Breast epithelium (tissue), 4 donors: ENCODE measurements at places on chromosomes 3 and 15. TPM values are rescaled to one million over a fixed set of nuclear protein-coding genes. Genes with fewer than 3 reads are reported as not detected.
A peak's percentile ranks its signal among the peaks of the same experiment; 100 is the strongest.

DNA sequence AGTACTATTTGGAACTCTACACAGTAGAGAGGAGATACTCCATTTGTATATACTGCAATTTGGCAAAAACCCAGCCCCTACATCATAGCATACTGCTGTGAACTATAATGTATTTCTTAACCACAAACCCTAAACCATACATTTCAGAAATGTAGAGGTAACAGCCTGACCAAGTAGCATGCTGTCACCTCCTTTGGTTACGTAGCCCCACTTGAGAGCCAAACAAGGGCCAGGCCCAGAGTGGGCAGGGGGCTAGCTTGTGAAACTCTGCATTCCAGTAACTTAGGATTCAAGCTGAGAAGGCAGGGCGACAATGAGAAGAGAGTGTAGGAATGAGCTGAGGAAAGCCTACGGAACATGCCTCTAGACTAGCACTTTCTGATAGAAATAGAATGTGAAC is 135.8 kb downstream of the GREM1 start:
- DNase-seq, result no peak
- no peaks in the 10 kb centered on the region for H3K4me1 ChIP-seq
- H3K27ac ChIP-seq, result no peak overlapping the region
- H3K27me3 ChIP-seq, result no peaks in the 10 kb centered on the region
- no peak overlapping the region for H3K4me3 ChIP-seq
- H3K36me3 ChIP-seq, result no peaks in the 10 kb centered on the region

- H3K36me3 ChIP-seq, result no peaks in the 10 kb centered on the region
- no peak overlapping the region for H3K27ac ChIP-seq
- H3K4me1 ChIP-seq, result no peaks in the 10 kb centered on the region
- H3K4me3 ChIP-seq, result no peak overlapping the region
Measured at GRCh38 chr15:81152339-81152738, 18.3 kb downstream of the CFAP161 start.

DNA sequence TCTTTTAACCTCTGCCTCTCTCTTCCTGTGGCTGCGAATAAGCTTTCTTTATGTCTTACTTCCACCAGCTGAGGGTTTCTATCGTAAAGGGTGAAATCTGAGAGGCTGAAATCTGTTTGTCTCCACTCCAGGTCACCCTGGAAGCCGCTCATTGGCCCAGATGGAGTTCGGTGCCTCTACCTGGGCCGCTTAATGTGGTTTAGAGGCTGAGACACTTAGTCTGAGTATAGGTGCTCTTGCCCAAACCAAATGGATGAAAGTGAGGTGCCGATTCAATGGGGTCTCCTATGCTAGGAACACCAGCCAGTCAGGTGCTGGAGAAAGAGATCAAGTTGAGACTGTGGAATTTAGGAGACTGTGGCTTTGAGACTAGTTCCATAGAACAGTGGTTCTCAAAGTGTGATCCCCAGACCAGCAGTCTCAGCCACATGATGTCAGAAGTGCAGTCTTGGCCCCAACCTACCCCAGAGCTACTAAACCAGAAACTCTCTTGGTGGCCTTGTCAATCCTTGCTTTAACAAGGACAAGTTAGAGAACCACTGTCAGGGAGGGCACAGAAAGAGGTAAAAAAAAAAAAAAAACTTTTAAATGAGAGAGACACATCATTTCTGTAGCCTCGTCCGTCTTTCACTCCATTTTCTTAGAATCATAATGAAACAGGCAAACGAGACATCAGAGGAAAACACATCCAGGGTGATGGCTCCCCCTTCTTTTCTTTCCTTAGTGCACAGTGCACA is 54.9 kb upstream of the CCR2 start:
- no peaks in the 10 kb centered on the region for H3K4me1 ChIP-seq
- H3K36me3 ChIP-seq, result no peaks in the 10 kb centered on the region
- DNase-seq, result no peak
- H3K4me3 ChIP-seq, result no peak overlapping the region
- H3K27me3 ChIP-seq, result no peaks in the 10 kb centered on the region

DNA sequence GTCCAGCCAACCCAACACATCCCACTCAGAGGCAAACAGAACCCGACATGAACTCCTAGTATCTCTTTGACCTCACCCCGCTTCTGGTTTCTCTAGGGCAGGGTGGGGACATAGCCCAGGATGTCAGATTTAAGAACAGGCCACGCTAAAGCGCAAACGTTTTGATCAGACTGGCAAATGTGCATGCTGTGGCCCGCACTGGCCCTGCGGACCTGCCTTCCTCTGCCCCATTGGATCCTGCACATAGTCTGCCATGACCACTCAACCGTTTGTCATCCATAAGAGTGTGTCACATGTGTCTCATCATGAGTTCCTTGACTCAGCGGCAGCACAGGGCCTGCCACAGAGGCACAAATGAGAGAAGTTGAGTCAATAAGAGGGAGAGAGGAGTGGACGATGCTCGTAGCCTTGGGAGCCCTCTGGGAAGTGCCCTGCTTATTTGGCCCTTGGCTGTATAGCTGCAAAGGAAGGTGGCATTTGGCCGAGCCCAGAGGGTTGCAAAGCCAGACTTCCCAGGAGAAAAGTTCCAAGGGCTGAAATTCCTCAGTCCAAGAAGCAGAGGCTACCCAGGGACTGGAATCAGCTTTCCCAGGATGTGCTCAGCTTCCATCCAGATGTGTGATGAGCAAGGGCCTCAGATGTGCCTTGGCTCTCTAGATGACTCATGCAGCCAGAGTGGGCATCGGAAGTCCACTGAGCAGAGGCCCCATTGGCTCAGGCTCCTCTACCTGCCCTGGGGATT is 55.5 kb upstream of the SLCO2A1 start:
- H3K4me1 ChIP-seq, result no peaks in the 10 kb centered on the region
- H3K27ac ChIP-seq, result no peak overlapping the region
- no peaks in the 10 kb centered on the region for H3K36me3 ChIP-seq
- no peak overlapping the region for H3K4me3 ChIP-seq
- no peaks in the 10 kb centered on the region for H3K27me3 ChIP-seq

DNA sequence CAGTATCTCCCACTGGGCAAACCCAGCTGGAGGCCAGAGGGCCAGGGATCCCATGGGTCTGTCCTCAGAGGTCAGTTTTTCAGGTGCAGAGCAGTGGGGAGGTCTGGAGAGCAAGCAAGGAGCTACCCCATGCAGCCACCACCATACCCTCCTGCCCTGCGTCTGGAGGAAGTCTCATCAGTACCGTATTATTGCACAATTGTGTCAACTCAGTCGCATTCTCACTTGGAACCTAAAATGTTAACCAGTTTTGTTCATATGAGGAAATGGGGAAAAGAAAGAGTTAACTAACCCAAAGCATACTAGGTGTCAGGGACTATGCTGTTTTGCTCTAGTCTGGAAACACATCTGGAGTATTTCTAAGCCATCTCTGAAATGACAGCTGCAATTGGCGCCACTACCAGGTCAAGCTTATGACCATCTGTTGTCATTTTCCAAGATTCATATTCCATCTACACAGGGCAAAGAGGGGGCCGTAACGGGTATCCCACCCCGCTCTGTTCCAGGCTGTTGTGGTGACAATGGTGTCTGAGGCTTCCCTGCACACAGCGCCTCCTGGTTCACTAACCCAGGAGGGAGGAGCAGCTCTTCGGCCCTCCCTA is 16.9 kb upstream of the APBA2 start:
- no peak overlapping the region for H3K4me3 ChIP-seq
- H3K27ac ChIP-seq, result no peak overlapping the region
- H3K36me3 ChIP-seq, result no peaks in the 10 kb centered on the region
- H3K4me1 ChIP-seq, result no peaks in the 10 kb centered on the region

- H3K4me1 ChIP-seq, result no peaks in the 10 kb centered on the region
- H3K36me3 ChIP-seq, result no peaks in the 10 kb centered on the region
- H3K27ac ChIP-seq, result no peak overlapping the region
- no peaks in the 10 kb centered on the region for H3K27me3 ChIP-seq
Measured at GRCh38 chr15:63456258-63456657, 48.1 kb upstream of the USP3 start.

- H3K4me1 ChIP-seq, result no peaks in the 10 kb centered on the region
- no peak overlapping the region for H3K27ac ChIP-seq
- H3K4me3 ChIP-seq, result no peak overlapping the region
- DNase-seq, result no peak
- H3K27me3 ChIP-seq, result no peaks in the 10 kb centered on the region
Measured at GRCh38 chr3:135141160-135141559, 346.1 kb downstream of the EPHB1 start.

IL16 gene
- total RNA-seq, result 11.1 TPM

ZNF774 gene
- 4.6 TPM for total RNA-seq

FBLN2 gene
- 43.5 TPM for total RNA-seq

DNA sequence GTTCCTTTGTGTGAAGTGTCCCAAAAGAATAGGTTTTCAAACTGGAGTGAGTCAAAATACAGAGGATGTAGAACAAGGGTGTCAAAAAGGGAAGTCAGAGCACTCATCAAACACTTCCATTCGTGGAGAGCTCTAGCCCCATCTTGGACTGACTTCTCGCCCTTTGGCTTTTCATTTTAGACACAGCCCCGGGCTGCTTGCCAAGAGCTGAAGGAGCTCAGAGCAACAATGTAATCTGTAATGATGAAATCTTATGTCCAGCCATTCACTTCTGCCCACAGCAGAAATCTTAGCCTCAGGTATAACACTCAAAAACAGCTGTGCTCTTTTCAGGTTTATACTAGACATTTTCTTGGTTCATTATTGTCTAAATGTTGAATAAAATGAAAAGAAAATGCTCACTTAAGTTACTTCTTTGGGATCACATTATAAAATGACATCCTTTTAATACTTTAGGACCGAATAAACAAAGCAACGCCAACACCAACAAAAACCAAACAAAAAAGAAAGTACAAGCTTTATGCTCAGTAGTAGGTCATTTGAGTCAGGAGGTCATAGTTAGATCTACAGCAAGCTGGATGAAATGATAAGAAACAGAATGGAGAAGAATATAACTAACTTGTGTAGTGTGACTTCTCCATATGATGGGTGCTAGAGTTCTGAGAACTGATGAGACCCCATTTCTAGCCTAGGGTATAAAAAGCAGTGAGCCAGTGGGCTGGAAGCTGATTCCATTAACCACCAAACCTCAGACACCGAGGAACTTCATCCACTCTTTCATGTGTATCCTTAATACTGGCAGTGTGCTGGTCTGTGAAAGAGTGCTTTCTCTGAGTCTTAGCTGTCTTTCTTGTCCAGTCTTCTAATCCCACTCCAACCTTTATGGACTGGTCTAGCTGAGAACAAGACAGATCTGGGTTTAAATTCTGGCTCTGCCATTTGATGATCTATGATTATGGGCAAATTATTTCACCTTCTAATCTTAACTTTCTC is 131.8 kb upstream of the SLC7A14 start:
- H3K27me3 ChIP-seq, result no peaks in the 10 kb centered on the region
- H3K4me3 ChIP-seq, result no peak overlapping the region
- no peaks in the 10 kb centered on the region for H3K4me1 ChIP-seq
- H3K27ac ChIP-seq, result no peak overlapping the region

ZNF148 gene
- total RNA-seq, result 47.7 TPM

PLA2G4B gene
- total RNA-seq, result 11.0 TPM

DNA sequence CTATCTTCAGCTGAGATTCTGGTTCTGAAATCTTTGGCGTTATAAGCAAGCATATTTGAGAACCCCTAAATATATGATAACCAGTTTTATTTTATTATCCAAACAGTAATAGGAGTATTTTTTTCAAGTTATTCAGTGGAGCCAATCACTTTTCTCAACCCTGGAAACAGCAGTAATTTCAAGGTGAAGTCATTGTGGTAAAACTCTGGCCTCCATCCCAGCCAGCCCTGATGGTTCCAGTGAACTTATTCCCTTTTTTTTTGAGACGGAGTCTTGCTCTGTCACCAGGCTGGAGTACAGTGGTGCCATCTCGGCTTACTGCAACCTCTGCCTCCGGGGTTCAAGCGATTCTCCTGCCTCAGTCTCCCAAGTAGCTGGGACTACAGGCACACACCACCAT is 545.4 kb upstream of the IL12A start:
- no peak for DNase-seq
- H3K4me3 ChIP-seq, result no peak overlapping the region
- no peaks in the 10 kb centered on the region for H3K27me3 ChIP-seq
- H3K36me3 ChIP-seq, result no peaks in the 10 kb centered on the region
- H3K27ac ChIP-seq, result no peak overlapping the region

STARD9 gene
- 27.5 TPM for total RNA-seq

DNA sequence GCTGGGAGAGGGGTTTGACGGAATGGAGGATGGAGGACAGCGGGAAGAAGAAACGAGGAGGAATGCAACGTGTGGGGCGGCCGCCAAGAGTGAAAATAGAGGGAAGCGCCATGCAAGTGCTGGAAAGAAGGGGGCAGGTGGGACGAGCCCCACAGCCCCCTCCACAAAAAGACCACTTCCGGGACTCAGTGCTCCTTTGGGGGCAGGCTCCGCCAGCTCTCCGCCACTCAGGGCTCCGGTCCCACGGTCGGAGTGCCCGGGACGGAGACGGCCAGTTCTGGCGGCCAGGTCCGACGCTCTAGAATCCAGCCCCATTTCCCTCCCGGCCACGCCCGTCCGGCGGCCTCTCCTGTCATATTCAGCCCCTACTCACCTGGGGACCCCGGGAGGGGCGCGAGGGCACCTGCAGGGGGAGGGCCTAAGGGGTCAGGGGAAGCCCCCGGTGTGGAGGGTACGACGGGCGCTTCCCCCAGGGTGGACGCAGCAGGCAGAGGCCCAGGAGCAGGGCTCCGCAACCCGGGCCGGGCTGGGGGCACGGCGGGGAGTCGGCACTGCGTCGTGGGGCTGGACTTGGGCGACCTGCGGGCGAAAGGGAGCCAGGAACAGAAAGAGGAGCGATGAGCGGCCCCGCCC is 25.5 kb upstream of the CSPG4 start:
- no peak for DNase-seq
- H3K27me3 ChIP-seq, result no peaks in the 10 kb centered on the region
- H3K36me3 ChIP-seq, result no peaks in the 10 kb centered on the region
- H3K27ac ChIP-seq, result peak overlapping the region; percentile 4
- H3K4me1 ChIP-seq, result no peaks in the 10 kb centered on the region
- peak overlapping the region; percentile 64 for H3K4me3 ChIP-seq

MST1R gene
- 11.9 TPM for total RNA-seq

DNA sequence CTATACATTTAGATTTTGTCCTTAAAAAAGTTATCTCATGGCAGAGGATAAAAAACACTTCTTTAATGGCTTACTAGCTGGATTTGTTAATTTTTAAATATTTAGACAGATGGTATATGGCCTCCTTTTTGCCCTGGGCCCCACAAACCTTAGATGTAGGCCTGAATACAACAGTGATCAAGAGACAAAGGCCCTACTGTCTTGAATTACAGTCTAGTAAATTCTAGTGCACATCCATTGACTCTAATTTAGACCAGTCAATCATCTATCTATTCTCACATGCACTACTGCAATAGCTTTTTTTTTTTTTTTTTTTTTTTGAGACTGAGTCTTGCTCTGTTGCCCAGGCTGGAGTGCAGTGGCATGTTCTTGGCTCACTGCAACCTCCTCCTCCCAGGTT is 452.8 kb downstream of the FHIT start:
- no peak overlapping the region for H3K4me3 ChIP-seq
- no peaks in the 10 kb centered on the region for H3K4me1 ChIP-seq
- no peaks in the 10 kb centered on the region for H3K27me3 ChIP-seq

- peak overlapping the region; percentile 89 for H3K4me3 ChIP-seq
- no peaks in the 10 kb centered on the region for H3K4me1 ChIP-seq
- H3K36me3 ChIP-seq, result no peaks in the 10 kb centered on the region
- H3K27ac ChIP-seq, result peak overlapping the region; percentile 83
Measured at GRCh38 chr15:43134157-43134635, 810 bp downstream of the TMEM62 start.

MYEF2 gene
- total RNA-seq, result 4.8 TPM
